Epithelial cell of proximal tubule (primary cell): ENCODE measurements at places on chromosomes 2 and 18. TPM values are rescaled to one million over a fixed set of nuclear protein-coding genes. Genes with fewer than 3 reads are reported as not detected.

Gene CNDP1
- total RNA-seq = not detected in 2 replicates

Gene GPBAR1
- total RNA-seq = 1.0 and 2.3 TPM in 2 replicates

Gene LYG2
- not detected in 2 replicates for total RNA-seq

Gene STAMBP
- total RNA-seq = 34.9 and 37.5 TPM in 2 replicates

Gene UGT1A3
- total RNA-seq = not detected in 2 replicates

Gene EFEMP1
- total RNA-seq = 30.0 and 42.8 TPM in 2 replicates

Gene SCN1A
- total RNA-seq = not detected in 2 replicates

Gene GCG
- total RNA-seq = not detected in 2 replicates

Gene SKA1
- total RNA-seq = 23.9 and 34.2 TPM in 2 replicates

Gene CSRNP3
- 1.0 and 1.6 TPM in 2 replicates for total RNA-seq

Gene TBC1D8
- 10.2 and 20.5 TPM in 2 replicates for total RNA-seq

Gene HOXD13
- not detected in 2 replicates for total RNA-seq

Gene FSHR
- total RNA-seq = not detected in 2 replicates

Gene SLC1A4
- total RNA-seq = 15.4 and 19.8 TPM in 2 replicates

Gene SOWAHC
- 9.2 and 22.5 TPM in 2 replicates for total RNA-seq

Gene FBXO15
- total RNA-seq = 0.40 and 0.87 TPM in 2 replicates

Gene DYNAP
- not detected in 2 replicates for total RNA-seq

Gene SOCS6
- total RNA-seq = 12.3 and 13.9 TPM in 2 replicates

Gene LBH
- total RNA-seq = 18.0 and 33.9 TPM in 2 replicates

Gene LIMS1
- 58.3 and 95.4 TPM in 2 replicates for total RNA-seq

Gene NEURL3
- total RNA-seq = 1.0 and 8.6 TPM in 2 replicates

Gene SRD5A2
- total RNA-seq = under 0.01 TPM in 1 of 2 replicates, not detected in the other

Gene ZDBF2
- 2.9 and 6.4 TPM in 2 replicates for total RNA-seq
